ENCODE measurements at places on chromosomes 12 and 14.

- no peak for DNase-seq
Measured at GRCh38 chr12:27474344-27474743, 27.8 kb downstream of the SMCO2 start.

DNA sequence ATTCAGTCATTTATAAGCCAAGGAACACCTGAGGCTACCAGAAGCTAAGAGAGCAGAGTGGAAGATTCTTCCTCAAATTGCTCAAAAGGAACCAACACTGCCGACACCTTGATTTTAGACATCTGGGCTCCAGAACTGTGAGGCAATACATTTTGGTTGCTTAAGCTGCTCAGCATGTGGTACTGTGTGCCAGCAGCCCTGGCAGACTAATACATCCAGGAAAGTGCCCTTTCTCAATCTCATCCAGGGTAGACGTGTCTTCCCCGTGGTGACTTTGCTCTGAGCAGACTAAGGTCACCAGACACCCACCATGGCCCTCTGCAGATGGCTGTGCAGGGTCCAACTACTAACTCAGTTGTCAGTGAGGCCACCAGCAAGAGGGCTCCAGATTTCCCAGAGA lies 122.8 kb downstream of the VRK1 start:
- no peak for DNase-seq

GRCh38 chr12:67394550-67394949 lies 125.4 kb downstream of the CAND1 start:
- no peak for DNase-seq

GRCh38 chr12:53973236-53974042 lies 513 bp downstream of the HOXC11 start:
- DNase-seq, result no peak

DNA sequence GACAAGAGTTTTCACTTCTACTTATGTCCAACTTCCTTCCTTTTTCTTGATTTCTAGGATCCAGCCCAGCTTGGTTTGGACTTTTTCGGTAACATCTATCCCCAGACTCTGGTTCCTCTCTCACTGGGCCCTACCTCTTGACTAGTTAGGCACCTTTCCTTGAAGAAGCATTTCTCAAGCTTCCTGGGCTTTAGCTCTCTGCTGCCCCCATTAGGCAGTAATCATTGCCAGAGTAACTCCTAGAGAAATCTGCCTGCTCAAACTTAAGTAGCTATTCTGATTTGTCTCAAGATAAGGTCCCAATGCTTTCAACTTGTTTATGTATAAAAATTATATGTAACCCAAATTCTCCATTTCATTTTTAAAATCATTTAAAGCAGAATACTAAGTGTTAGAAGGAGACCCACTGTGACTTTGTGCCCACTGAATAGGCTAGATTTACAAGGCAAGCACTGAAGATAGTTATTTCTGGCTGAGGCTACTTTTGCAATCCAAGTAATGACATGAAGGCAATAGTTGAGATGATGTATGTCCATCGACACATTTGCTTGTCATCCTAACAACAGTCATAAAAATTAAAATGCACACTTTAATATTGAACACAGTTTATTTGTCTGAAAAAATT lies 275.0 kb upstream of the G2E3 start:
- DNase-seq, result no peak

DNA sequence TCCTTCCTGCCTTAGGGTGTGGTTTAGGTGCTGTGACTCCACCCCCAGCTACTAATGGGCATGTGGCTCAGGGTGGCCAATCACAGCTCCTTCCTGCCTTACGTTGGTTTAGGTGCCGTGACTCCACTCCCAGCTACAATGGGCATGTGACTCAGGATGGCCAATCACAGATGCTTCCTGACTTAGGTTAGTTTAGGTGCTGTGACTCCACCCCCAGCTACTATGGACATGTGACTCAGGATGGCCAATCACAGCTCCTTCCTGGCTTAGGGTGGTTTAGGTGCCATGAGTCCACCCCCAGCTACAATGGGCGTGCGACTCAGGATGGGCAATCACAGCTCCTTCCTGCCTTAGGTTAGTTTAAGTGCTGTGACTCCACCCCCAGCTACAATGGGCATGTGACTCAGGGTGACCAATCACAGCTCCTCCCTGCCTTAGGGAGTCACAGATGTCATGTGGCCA lies 163.9 kb downstream of the TBX5 start:
- no peak for DNase-seq

DNA sequence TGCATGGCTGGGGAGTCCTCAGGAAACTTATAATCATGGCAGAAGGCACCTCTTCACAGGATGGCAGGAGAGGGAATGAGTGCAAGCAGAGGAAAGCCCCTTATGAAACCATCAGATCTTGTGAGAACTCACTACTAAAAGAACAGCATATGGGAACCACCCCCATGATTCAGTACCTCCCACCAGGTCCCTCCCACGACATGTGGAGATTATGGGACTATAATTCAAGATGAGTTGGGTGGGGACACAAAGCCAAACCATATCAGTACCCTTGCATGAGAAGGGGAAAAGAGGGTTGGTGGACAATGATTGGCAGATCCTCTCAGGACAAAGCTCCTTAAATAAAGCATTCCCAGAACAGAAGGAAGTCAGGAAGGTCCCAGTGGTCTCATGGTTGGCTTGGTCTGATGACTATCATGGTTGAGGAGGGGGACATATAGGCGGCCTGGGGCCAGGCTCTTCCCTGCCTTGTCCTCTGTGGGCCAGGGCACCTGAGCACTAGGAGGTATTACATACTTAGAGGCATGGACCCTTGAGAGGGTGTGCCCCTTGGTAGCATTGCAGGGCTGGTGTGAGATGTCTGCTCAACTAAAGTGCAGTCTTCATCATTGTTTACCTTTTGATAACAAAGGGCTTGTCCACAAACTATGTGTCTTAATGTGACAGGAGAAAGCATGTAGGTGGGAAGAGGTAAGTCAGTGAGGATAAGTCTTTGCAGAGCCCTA lies 22.2 kb downstream of the HSD17B6 start:
- DNase-seq, result no peak

DNA sequence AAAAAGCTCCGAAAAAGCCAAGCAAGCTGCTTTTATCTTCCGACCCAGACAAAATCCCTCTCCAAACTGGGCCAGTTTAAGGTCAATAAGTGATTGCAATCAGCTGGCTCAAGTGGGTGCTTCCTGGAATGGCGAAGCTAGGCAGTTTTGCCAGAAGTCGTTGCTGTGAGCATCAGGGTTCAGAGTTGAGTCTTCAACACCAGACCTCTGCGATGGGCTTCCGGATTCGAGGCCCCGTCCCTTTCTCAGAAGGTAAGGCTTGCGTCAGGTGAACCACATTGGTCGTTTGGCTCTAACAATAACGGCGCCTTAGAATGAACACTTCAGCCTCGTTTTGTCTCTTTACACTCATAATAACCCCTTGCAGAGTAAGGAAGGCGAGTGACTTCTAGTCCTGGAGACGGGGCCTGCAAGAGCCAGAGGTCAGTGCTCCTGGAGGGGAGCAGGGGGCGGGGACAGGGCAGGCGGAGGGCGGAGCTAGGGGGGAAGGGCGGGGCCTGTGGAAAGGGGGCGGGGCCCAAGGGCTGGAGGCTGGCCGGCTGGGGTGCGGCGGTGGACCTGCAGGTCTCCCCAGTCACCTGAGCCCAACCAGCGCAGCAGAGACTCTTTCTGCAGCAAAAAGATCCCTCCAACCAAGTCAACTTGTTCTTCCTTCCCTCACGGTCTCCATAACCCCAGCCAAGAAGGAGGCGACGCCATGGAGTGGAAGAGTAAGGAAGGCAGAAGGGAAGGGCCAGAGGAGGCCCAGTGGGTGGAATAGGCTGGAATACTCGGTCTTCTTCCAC lies 34.0 kb upstream of the NFYB start:
- no peak for DNase-seq

DNA sequence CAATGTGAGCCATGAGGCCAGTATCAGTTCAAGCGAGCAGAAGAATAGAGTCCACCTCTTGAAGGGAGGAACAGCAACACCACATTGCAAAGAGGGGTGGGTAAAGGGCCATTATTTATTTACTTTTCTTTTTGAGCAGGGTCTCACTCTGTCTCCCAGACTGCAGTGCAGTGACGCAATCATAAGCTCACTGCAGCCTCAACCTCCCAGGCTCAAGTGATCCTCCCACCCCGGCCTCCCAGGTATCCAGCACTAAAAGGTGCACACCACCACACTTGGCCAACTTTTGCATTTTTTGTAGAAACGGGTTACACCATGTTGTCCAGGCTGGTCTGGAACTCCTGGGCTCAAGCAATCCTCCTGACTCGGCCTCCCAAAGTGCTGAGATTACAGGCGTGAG lies 42.9 kb upstream of the CIT start:
- DNase-seq, result no peak

GRCh38 chr12:38919191-38919590 lies 13.8 kb upstream of the CPNE8 start:
- no peak for DNase-seq

DNA sequence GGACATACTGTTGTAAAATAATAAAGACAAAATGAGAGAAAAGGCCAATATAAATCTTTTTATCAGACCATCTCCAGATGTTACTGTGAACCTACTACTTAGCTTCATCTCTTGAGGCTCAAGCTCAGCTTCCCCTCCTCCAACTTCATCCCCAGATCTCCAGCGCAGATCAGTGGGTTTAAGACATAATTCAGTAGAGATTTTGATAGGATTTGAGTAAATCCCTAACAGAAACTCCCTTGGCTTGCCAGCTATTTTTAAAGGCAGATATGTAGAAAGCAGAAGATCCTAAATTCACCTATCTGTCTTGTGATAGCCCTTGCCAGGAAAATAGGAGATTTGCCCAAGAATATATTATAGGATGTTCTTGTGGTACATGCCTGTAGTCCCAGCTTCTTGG lies 236.7 kb downstream of the FBXL14 start:
- no peak for DNase-seq

- no peak for DNase-seq
Measured at GRCh38 chr12:54394281-54394719, 9.8 kb upstream of the ZNF385A start.

- DNase-seq, result no peak
Measured at GRCh38 chr12:24937553-24938244, 11.2 kb downstream of the BCAT1 start.

DNA sequence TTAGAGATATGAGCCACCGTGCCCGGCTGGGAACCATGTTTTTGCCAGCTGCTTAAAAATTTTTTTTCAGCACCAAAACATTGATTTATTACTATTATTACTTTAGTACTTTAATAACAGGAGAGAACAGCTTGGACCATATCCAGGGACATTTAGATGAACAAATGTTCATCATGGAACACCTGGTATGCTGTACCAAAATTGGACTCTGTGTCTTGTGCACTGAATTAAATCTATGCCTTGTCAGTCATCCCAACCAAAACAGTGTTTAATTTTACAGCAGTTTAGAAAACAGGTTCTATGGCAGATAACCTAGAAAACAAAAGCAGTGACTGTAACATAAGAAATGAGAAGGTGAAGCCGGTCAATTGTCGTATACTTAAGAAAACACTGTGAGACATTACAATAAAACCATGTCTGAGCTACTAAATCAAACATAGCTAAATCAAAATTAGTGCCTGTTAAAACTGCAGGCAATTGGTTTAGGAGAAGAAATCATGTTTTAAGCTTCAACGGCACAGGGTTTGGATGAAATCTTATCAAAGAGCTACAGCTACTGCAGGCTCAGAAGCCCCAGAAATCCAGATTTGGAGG lies 58.2 kb upstream of the PYGL start:
- DNase-seq, result no peak

DNA sequence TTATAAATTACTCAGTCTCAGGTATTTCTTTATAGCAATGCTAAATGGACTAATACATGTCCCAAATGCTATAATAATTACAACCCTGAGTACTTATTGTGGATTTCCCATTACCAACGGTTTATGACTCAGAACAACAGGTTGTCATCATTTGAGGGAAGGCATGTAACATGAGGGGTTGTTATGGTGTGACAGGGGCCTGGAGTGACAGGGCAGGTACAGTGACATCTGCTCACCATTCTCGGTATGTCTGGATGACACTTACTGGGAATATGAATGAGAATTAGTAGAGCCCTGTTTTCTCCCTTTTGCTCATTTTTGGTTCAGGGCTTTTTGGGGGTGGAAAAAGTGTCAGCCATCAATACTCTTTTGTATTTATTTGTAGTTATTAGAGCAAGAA lies 36.2 kb upstream of the FERMT2 start:
- no peak for DNase-seq

GRCh38 chr14:88983755-88984154 lies 159.3 kb downstream of the TTC8 start:
- no peak for DNase-seq

DNA sequence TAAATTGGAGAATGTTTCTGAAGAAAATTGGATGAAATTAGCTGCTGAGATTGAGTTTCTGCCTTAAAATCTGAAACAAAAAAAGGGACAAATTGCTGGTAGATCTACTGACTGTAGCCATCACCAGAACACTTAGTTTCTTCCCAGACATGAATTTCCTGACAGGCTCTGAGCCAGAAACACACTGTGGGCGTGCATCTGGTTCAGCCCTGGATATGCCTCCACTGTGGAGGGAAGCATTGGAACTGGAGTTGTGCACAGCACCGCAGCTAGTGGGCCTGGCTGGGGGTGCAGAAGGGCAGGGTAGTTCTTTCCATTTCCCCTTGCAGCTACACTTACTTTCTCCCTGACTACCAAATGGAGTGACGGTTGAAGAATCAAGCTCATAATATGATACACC lies 31.2 kb downstream of the CREBL2 start:
- no peak for DNase-seq

DNA sequence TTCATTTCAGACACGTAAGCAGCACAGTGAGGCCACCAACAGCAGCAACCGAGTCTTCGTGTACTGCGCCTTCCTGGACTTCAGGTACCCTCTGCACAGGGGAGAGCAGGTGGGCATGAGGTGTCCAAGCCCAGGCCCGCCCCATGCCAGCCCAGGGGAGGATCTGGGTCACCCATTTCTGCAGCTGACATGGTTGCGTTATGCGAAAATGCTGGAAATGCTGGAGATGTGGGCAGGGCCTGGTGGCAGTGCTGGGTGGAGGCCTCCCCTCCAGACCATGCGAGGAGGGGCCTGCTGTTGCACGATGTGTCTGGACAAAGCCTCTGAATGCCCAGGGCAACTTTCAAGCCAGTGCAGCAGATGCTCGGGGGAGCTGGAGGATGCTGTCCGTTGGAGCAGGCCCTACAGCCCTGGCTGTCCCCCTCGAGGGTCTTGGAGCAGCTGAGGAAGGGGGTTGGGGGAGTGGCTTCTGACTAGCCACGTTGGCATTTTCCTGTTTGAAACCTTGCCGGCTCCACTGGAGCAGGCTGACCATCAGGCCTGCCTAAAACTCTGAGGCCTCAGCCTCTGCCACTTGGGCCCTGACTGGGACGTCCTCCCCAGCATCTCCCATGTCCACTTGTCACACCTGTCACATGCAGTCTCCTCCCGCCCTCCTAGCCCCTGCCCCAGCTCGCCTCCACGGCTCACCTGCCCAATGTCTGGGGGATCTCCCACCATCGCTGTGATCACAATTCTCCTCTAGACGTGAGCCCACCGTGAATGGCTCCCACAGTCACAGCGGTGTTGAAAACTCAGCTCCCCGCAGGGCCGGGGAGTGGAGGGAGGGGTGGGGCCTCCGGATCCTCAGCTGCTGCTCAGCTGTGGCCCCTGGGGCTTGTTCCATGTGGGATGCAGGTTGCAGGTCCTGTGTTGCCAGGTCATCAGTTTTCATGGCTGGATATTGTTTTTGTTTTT lies 123.4 kb downstream of the ADGRD1 start:
- DNase-seq, result no peak

- no peak for DNase-seq
Measured at GRCh38 chr14:101226603-101227425, 323.3 kb upstream of the RTL1 start.

- no peak for DNase-seq
Measured at GRCh38 chr12:41074473-41074769, 113.7 kb upstream of the PDZRN4 start.

GRCh38 chr12:78402366-78403134 lies 462.0 kb upstream of the SYT1 start:
- DNase-seq, result no peak

- no peak for DNase-seq
Measured at GRCh38 chr14:65373671-65374039, 38.9 kb upstream of the FUT8 start.
